Cerebellar nuclear complex (tissue), 1 donor: ENCODE measurements at places on chromosomes 13 and 19.

DNA sequence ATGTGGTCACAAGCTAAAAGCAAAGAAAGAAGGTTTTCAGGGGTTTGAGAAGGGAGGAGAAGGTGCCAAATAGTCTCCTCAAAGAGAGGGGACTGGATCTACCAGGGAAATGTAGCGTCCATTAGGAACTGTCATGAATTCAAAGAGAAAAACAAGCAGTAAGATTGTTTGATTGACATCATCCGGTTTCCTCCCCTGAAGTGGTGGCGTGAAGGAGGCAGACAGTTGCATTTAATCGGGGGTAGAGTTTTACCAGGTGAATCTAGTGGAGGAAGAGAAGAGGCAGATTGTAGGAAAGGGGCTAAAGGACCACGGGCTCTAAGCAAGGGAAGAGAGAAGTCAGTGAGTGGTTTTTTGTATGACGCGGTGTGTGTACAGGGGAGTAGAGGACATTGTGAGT lies 13.0 kb upstream of the CYSLTR2 start:
- DNase-seq = no peak

- DNase-seq = no peak
These were observed 35.6 kb downstream of the NDFIP2 start for GRCh38 chr13:79516595-79516994.

- no peak for DNase-seq
These were observed 523.9 kb upstream of the ARGLU1 start for GRCh38 chr13:107091861-107092260.

GRCh38 chr13:70908795-70909194 lies 800.5 kb upstream of the KLHL1 start:
- no peak for DNase-seq
